ENCODE measurements at places on chromosomes 3 and 15.

GRCh38 chr15:25674913-25675312 is 188.2 kb downstream of the ATP10A start:
- DNase-seq: no peak

- no peak for DNase-seq
These were observed 12.8 kb downstream of the LRRC28 start for GRCh38 chr15:99264125-99264524.

GRCh38 chr15:76251717-76252116 is 59.6 kb downstream of the ETFA start:
- no peak for DNase-seq

GRCh38 chr3:325495-325894 is 128.9 kb downstream of the CHL1 start:
- no peak for DNase-seq

DNA sequence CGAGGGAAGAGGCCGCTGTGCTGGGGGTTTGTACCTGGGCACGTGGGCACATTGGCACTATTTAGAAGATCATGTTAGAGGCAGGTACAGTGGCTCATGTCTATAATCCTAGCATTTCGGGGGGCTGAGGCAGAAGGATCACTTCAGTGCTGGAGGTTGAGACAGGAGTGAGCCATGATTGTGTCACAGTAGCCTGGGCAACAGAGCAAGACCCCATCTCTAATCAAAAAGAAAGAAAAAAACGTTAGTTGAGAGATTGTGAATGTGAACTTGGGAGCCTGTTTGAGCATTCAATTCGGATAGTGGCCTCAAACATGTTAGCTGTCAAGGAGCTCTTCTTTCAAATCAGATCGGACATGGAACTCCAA is 36.6 kb downstream of the IDH2 start:
- no peak for DNase-seq

DNA sequence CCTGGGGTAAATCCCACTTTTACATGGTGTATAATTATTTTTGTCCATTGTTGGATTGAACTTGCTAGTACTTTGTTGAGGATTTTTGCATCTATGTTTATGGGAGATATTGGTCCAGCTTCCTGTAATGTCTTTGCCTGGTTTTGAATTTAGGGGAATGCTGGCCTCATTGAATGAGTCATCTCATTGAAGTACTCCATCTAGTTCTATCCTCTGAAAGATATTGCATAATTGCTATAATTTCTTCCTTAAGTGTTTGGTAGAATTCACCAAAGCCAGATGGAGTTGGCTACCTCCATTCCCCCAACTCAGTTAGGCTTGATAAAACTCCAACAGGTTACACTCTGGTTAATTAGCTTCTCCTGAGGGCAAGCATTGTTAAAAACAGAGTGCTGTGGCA is 237.4 kb upstream of the TGFBR2 start:
- DNase-seq: no peak

DNA sequence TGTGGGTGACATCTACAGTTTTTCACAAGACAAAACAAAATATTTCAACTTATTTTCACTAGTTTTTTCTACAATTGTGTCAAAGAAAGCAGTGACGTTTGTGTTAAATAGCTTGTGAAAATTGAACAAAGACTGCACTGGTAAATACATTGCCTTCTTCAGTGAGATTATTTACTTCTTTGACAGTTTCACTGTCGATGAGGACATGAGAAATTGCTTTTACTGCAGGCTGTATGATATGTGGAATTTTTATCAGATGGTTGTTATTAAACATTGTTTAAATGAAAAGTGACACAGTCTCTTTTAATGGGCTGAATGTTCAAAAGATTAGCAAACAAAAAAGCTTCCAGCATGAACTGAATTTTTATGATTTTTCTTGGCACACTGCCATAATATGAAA is 773.9 kb upstream of the CADM2 start:
- DNase-seq: no peak

DNA sequence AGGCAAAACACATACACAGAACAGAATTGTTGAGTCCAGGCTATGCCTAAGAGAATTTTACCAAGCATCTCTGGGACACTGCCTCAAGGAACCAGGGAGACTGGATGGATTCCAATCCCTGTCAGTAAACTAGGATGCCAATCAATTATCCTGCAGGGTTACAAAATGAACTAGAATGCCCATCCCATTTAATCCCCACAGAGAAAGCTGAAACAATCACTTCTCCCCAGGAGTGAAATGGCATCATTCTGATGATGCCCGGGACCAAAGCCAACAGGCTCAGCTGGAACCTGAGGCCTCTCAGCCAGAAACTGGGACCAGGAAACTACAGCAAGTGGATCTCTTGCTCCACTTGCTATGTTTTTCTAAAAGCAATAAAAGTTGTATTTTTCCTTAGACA is 130.0 kb upstream of the TJP1 start:
- no peak for DNase-seq

DNA sequence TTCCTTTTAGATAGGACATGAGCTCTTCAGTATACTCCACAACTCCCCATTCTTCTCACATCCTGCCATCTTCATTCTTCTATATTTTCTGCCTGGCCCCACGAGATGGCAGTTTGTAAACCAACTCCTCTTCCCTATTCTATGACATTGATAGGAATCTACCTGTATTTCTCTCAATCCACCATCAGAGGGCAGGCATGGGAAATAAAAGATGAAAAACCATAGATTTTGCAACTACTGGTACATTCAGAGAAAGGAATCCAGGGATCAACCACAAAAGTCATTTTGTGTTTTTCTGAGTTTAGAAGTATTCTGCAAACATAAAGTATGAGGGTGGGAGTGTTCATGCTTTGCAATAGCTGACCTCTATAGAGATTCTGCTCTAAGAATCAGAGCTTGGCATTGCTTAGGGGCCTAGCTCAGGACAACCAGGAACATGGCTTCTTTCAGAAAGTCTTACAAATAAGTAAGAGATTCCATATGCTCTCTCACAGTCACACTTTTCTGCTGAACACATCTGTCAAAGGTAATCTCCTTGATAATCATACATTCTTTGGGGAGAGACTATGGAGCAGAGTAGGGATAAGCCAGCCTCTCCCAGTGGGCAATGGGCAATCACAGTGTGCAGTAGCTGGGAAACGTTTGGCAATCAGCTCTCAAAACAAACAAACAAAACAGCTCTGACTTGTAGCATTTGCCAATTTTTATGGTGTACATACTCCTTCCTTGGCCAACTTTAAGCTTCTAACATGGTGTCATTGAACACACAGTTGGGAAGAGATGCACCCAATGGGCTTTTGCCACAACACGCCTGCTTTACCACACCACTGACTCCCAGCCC is 43.1 kb upstream of the SLC25A36 start:
- peak; percentile 53 for DNase-seq

DNA sequence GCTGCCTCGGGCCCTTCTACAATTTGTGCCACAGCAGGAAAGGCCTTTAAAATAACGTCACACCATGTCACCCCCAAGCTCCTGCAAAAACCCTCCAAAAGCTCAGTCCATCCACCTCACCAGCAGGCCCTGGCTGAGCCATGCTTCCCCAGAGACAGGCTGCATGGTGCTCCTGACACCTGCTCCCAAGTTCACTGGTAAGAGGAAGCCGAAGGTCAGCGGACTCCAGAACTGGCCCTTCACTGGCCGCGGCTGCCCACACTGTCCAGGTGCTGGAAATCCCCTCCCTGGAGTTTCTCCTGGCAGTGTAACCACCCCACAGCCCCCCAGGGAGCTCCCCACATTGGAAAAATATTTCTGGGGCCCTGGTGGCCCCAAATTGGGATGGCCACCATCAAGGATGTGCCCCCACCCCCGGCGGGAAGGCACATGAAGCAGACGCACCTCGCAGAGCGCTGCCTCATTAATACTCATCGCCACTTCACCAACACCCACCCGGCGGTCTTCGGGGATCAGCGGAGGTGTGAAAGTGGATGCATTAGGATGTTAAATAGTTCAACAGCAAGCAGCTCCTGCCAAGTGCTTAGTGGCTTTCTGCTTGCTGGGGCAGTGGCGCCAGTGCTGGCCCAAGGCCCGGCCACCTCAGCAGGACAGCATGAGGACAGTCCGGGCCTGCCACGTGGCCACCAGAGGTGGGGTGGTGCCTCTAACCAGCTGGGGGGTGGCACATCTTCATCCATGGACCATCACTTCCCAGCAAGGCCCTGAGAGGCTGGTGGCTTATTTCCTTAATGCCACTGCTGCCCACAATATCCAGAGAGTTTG is 146.1 kb upstream of the IQSEC1 start:
- DNase-seq: no peak

GRCh38 chr3:100400419-100400779 is 490 bp downstream of the TOMM70 start:
- DNase-seq: peak; percentile 38

GRCh38 chr3:32584660-32585059 is 14.0 kb upstream of the DYNC1LI1 start:
- no peak for DNase-seq

GRCh38 chr15:33089878-33090757 is 104.4 kb downstream of the FMN1 start:
- no peak for DNase-seq

- no peak for DNase-seq
These were observed 19.3 kb downstream of the IGF1R start for GRCh38 chr15:98667521-98668179.

DNA sequence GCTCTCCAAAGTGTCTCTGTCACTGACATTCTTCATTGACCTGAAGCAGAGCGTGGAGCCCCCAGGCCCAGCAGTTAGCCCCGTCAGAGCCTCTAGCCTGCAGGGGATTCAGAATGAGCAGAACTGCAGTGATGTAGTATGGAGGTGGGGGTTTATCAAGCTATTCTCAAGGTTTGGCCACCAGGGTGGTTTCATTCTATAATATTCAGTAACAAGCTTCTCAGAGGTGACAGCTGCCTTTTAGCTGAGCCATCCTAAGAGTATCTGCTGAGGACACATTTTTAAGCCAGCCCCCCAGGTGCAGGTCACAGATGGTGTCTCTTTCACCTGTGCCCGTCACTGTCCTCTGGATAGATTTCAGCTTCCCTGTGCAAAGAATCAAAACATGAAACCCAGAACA is 31.9 kb downstream of the CMTM7 start:
- DNase-seq: no peak

Measured in CD4-positive, alpha-beta T cell treated with Interleukin-21 for 1 hour (primary cell).